NCI-H460 (cell line): ENCODE measurements at places on chromosomes 13 and 19. TPM values are rescaled to one million over a fixed set of nuclear protein-coding genes. Genes with fewer than 3 reads are reported as not detected.

The UBE2L5 gene
- not detected in 2 replicates for total RNA-seq

DNA sequence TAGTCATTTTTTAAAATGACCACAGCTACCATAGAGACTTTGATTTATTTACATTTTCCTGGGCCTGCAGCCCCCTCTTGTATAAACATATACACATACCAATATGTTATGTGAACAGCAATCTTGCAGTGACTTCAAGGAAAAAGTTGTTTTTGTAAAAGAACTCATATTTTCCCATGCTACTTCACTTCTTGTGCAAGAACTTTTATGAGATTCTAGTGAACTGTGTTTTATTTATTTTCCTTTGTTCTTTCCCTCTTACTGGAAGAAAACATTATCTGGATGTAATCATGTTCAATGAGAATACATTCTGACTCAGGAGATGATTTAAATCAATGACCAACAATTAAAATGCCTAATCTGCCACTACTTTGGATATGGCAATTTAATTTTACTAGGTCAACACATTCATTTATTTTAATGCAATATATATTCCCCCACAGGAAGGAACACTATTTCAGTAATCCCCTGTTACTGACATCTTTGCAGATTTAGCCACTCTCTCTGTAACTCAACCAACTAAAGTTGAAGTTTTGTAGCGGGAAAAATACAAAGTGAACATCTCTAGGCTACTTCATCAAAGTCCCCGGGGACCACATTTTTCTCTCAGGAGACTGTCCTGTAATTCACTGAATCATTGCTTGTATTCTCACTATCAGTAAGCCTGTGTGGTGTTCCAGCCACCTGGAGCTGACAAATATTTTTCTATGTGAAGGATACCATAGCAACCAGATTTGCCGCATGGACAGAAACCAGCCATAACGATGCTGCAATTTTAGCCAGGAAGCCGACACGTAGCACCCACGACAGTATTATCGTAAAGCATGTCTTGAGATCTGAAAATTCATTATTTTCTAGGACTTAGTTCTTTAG, 90.5 kb downstream of the STARD13 start:
- DNase-seq = no peak

The ZNF497 gene
- total RNA-seq = 2.1 TPM in 2 replicates

The GFY gene
- not detected in 2 replicates for total RNA-seq

The ZNF304 gene
- 4.6 and 5.5 TPM in 2 replicates for total RNA-seq

DNA sequence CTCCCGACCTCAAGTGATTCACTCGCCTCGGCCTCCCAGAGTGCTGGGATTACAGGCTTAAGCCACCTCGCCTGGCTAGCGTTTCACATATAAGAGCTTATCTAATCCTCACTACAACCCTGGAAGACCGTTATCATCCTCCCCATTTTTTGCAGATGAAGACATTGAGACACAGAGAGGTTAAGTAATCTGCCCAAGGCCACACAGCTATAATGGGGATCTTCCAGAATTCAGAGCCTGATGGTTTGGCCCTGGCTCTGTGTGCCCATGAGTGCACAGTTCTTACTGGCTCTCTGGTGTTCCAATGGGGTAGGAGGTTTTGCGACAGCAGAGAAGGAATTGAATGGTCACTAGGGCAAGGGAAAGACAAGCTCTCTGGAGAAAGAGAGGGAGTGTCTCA, 16.8 kb upstream of the KCTD15 start:
- no peak for DNase-seq

DNA sequence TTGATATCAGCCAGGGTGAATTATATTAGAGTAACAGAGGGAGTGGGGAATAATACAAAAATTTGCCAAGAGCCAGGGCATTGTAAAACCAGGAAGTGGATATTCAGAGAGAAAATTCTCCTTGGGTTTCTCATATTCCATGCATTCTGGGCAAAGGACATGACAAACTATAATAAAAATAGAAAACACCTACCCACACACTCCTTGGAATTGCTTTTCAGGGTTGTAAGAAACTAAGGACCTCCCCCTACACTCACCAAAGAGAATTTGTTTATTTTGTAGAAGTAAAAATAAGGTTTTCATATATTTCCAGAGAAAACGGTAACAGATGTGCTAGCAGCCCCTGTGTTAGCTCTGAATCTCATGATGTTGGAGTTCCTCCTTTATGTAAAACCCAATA, 649.6 kb downstream of the SLITRK1 start:
- no peak for DNase-seq

GRCh38 chr13:63044589-63045313, 1629.1 kb upstream of the PCDH20 start:
- no peak for DNase-seq

DNA sequence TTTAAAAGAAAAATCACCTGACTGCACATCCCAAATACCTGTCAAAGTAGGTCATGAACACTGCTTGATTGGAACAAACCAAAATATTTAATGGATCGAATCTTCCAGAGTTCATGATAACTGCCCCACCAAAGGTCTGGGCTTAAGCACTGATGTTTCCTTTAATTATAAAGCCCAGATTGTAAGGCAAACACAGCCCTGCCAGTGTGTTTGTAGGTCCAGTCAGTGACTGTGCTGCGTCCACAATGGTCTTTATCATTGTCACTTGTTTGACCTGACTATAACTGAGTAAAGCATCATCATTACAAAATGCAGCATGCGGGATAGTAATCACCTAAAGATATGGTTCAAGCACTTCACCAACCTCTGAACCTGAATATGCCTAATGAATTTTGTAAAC, 63.3 kb downstream of the IRS2 start:
- no peak for DNase-seq

GRCh38 chr19:7888145-7888825, at the start of gene LRRC8E:
TSS of gene LRRC8E (plus strand) at chr19:7888510. CDS start at chr19:7895604, 7,094 bp downstream.
- peak; percentile 51 for DNase-seq

- DNase-seq = no peak
These were observed 213.6 kb downstream of the PCDH20 start for GRCh38 chr13:61202042-61202441.

GRCh38 chr13:73876323-73876722, 257.9 kb downstream of the KLF12 start:
- DNase-seq = no peak
